ENCODE measurements at places on chromosomes 7 and 10.

DNA sequence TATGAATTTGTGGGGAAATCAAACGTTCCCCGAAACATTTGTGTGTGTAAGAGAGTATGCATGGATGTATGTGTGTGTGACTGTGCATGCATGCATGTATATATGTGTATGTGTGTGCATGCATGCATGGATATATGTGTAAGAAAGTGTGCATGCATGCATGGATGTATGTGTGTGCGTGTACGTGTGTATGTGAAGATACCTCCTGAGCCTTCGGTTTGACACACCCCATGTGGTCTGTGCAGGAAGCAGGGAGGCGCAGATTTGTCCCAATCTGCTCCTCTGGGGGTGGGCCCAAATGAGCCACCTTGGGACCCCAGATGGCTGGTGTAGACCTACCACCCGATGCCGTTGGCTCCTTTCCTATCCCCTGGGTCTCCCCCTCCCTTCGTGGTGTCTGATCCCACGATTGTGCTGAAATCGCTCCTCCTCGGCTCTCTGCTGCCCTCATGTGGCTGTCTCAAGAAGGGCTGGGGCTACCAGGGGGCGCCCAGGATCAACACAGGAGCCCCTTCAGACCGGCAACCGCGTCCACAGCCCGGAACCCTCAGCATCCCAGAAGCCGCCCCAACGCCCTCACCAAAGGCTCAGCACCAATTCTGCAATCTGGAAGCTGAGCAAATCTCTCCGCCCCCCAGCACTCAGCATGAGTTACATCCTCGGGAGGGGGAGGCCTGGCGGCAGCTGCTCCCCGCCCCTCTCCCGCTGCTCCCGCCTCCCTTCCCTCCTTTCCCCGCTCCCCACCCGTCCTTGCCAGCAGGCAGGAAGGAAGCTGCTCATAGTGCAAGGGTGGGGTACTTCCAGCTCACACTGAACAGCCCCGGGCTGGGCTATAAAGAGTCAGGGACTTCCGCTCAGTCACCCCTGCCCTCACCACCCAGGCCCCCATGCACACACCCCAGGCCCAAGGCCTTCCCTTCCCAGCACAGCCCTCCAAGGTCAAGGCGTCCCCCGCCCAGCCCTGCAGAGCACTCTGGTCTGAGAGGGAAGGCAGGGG, 2.3 kb upstream of the NOS3 start:
- DNase-seq, result no peak

DNA sequence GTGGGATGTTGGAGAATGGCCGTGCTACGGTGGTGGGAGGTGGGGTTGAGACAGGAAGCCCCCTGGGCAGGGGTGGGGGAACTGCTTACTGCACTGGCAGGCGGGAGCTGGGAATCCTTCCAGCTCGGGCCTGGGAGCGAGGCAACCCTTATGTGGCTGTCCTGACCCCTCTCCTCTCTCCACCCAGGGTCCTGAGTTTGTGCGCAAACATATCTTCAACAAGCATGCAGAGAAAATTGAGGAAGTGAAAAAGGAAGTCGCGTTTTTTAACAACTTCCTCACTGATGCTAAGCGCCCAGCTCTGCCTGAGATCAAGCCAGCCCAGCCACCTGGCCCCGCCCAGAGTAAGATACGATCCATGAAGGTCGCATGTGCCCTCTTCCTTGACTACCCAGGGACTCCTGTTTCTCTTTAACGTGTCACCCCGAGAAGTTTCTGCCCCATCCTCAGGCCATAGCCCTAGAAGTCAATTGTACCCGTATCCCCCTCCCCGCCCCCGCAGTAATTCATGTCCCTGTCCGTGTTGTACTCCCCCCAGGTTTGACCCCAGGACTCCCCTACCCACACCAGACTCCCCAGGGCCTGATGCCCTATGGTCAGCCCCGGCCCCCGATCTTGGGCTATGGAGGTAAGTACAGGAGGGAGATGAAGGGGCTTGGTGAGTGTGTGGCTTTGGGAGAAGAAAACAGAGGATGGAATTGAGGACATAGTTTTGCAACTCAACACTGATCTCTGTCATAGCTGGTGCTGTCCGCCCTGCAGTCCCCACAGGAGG, 1.8 kb downstream of the UFSP1 start:
- no peak for DNase-seq

- DNase-seq, result no peak
Measured at GRCh38 chr7:88922944-88923343, 127.4 kb upstream of the TEX47 start.

DNA sequence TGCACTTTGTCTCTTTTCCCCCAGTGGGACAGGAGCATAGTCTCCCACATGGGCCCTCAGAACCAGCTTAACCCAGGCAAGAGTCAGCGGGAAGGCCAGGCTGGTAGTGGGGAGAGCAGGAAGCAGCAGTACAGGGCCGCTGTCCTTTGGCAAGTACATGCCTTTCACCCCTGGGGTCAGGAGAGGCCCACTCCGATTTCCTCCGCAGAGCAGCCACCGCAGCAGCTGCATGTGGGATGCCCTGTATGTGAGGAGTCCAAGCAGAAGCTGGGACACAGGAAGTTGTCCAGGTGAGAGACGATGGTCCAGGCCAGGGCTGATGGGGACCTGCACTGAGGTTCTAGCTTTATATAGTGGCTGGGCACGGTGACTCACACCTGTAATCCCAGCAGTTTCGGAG, 36.7 kb upstream of the GALNTL5 start:
- no peak for DNase-seq

GRCh38 chr7:128217030-128217805, 23.9 kb upstream of the LEP start:
- DNase-seq, result peak; percentile 42

- no peak for DNase-seq
Measured at GRCh38 chr7:36278620-36279172, 111.0 kb upstream of the ANLN start.

DNA sequence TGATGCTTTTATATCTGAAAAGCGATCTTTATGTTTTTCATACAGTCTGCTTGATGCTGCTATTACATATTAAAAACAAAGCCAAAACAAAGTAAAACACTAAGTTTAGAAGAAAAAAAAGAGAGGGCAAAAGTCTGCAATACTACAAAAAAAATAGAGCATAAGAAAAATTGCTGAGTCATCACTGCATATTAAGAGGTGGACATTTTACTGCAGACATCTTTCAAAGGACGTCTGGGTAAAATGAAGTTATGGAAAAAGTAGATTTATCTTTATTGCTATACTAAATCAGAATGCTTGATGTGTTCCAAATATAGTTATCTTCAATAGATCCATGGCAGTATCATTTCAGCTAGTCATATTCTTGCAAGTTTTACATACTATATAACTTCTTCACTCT, 172.0 kb downstream of the MAGI2 start:
- DNase-seq, result no peak

GRCh38 chr7:93159490-93159889, 11.3 kb upstream of the SAMD9L start:
- no peak for DNase-seq

DNA sequence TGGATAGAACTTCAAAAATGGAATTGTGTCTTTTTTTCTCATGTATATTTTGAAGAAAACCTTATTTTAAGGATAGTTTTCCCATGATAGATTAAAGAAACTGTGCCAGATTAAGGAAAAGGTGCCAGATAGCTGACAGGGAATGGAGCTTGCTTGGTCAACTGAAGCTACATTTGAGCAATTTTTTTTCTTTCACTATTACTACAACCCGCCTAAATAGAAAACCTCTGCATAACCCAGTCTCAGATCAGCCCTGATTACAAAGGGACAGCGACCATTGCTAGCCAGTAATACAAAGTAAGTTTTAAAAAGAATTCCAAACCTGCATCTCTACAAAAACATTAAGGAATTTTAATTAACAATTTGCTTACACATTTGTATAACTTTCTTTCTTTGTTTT, 1123.4 kb upstream of the LRRTM3 start:
- DNase-seq, result no peak

DNA sequence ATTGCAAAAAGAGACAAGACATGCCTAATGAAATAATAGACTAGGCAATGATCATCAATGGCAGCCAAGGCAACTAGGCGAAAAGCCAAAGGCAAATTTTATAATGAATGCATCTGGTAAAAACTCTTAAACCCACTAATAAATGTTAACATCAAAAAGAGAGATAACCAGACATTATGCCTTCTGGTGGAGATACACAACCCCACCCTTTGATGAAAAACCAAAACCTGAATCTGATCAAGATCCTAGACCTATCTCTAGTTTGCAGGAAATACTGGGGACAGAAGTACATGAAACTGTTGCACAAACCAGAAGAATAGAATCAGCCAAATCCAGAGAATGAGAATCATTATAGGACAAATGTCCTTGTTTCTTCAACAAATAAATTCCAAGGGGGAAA, 22.0 kb upstream of the GSAP start:
- no peak for DNase-seq

Measured in fibroblast of the conjunctiva (primary cell).